ENCODE measurements at places on chromosomes 5 and 9. TPM values are rescaled to one million over a fixed set of nuclear protein-coding genes. Genes with fewer than 3 reads are reported as not detected.

BHMT2 gene
- polyA plus RNA-seq, result not detected

ATP10B gene
- polyA plus RNA-seq, result not detected

HMMR gene
- 81.0 TPM for polyA plus RNA-seq

TIFAB gene
- polyA plus RNA-seq, result not detected

AUH gene
- polyA plus RNA-seq, result 16.8 TPM

LHX3 gene
- not detected for polyA plus RNA-seq

STING1 gene
- polyA plus RNA-seq, result 66.1 TPM

HTR1A gene
- not detected for polyA plus RNA-seq

SLC28A3 gene
- polyA plus RNA-seq, result not detected

IRX1 gene
- not detected for polyA plus RNA-seq

PCDHB2 gene
- not detected for polyA plus RNA-seq

MARCOL gene
- not detected for polyA plus RNA-seq

DRD1 gene
- polyA plus RNA-seq, result not detected

PLCXD3 gene
- polyA plus RNA-seq, result not detected

TAF11L10 gene
- 0.20 TPM for polyA plus RNA-seq
